Naive thymus-derived CD4-positive, alpha-beta T cell (primary cell): ENCODE measurements at places on chromosomes 16 and 17.

DNA sequence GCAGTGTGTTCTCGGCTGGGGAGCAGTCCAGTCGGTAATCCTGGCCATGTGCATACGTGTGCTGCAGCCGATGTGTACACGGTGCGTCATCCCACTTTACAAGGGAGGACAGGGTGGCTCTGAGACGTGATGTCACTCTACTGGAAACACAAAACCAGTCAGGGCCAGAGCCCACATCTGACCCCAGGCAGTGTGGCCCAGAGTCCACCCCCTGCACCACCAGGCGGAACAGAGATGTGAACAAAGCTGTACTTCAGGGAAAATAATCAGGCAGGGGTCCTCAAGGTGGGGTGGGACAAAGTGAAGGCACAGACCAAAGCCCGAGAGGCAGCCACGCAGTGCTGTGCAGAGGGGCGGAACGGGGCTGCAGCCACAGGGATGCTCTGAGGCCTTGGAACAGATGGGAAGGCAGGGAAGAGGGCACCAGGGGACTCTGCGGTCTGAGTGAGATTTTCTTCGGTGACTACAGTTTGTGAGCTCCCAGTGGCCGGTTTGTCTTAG is 181.5 kb downstream of the ZNF423 start:
- no peak for DNase-seq

- no peak for DNase-seq
These were observed at the start of gene TPSG1 for GRCh38 chr16:1225051-1225451. TSS of gene TPSG1 (minus strand) at chr16:1225268. CDS start at chr16:1225252, 16 bp downstream.

DNA sequence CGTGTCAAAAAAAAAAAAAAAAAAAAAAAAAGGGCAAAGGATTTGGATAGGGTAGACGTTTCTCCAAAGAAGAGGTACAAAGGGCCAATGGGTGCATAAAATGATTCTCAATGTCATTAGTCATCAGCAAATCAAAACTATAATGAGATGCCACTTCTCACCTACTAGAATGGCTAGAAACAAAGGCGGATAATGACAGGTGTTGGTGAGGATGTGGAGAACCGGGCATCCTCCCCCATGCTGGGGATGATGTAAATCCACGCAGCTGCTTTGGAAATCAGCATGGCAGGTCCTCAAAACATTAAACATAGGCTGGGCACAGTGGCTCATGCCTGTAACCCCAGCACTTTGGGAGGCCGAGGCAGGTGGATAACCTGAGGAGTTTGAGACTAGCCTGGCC is 9.4 kb downstream of the ITGAX start:
- no peak for DNase-seq

DNA sequence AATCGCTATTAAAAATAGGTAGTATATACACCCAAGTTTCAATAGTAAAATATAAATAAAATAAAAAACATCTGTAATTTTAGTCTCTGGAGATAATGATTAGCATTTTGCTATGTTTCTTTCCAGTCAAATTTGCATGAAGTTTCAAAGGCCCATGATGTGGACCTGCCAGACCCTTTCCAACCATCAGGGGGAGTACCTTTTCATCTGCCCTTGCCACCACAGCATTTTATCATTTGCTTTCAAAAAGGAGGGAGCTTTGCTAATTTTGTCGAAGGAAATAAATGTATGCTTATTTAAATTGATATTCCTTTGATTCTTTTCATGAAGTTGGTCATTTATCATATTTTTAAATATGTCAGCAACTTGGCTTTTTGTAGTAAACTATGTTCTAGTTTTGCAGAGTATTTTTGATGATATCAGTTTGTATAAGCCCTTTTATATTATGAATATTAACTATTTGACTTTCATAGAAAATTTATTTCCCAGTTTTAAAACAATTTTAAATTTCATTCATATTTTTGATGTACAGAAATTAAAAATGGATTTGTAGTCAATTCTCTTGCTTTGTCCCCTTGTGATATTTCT is 115.2 kb upstream of the NETO2 start:
- DNase-seq: no peak

GRCh38 chr17:79809530-79810129 is 12.8 kb upstream of the CBX8 start:
- DNase-seq: no peak

DNA sequence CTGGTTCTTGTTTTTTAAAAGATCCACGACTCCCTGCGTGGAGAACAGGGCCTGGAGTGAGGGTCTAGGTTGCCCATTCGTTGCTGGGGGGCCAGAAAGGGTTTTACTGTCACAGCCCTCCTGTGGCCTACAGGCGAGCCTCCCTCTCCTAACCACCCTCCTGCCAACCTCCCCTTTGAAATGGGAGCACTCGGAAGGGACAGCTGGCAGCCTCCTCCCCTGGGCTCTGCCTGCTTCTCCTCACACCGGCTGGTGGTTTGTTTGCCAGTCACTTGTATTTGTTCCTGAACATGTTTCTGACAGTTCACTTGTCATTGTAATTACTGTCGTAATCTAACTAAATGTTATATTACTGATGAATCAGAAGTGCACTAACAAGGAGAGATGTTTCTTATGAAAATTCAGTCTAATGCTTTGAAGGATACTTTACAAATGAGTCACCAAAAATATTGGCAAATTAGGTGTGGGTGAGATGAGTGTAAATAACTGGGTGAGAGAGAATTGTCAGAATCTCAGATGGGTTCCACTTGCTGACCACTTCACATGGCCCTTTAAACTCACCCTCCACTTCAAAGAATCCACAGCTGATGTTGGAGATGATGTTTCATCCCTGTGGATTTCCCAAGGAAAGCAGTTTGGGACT is 2.7 kb upstream of the SPPL2C start:
- no peak for DNase-seq

DNA sequence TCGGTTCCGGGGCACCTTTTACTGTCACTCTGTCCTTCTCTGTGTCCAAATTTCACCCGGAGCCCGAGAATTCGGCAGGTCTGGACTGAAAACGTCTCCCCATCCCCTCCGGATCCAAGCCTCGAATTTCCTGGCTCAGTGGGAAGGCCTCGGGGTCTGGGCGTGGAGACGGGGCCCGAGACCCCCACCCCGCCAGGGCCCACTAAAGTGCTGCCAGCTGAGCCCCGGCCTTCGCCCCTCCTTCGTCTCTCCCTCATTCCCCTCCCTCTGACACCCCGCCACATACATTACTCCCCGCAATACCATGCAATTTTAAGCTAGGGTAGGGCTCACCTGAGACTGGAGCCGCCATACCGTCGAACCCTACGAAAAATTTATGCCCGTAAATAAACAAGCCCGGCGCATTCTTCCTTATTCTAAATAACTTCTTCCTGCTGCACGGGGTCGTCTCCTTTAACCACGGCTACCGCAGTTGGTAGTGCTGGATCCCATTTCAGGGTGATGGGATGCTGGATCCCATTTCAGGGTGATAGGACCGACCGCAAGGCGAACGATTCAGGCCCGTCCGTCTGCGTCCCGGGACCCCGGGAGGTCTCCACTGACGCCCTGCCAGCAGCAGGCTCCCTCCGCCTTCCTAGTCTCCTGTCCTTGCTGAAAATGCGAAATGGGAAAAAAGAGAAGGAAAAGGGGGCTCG is 4.4 kb upstream of the OR1F1 start:
- no peak for DNase-seq

DNA sequence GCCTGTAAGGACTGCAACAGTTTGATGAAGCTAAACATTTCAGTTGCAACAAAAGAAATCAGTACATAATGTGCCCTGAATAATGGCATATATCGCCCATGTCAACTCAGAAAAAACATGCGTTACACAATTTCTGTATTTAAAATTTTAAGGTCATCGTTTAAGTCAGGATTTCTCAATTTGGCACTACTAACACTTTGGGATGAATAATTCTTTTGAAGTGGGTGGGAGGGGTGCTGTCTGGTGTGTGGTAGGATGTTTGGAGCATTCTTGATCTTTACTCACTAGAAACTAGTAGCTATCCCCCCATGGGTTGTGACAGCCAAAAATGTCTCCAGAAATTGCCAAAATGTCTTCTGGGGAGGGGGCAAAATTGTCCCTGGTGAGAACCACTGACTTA is 50.7 kb upstream of the CNTNAP4 start:
- no peak for DNase-seq

- DNase-seq: no peak
These were observed 188.0 kb upstream of the TNRC6C start for GRCh38 chr17:77770331-77771105.

- peak; percentile 47 for DNase-seq
These were observed 685 bp downstream of the FASN start for GRCh38 chr17:82097184-82097918.

DNA sequence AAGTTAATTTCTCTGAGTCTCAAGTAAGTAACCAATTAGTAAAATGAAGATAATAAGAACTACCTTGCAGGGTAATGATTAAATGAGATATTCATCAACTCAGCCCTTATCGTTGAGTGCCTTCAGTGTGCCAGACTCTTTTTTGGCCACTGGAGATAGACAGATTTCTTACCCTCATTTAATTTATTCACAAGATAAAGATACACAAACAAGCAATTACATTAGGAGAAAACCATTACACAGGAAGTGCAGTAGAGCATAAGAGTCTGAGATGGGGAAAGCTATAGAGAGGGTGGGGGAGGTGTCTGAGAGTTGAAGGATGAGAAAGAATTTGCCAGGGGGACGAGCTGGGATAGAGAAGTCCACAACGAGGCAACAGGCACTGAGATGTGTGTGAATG is 72.5 kb upstream of the BCAR1 start:
- DNase-seq: no peak

DNA sequence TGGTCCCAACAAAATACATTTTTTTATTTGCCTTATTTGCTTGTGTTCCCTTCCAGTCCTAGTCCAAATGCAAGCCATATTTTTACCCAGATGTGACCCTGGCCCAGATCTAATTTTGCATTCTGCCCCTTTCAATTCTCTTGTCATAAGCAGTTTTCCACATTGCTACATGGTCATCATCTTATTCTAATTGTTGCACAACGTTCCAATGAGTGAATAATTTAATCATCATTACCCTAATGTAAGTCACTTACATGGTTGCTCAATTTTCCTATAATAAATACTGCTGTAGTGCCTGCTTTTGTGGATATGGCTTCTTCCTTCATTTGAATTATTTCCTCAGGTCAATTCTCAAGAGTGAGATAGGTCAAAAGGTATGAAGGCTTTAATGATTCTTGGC is 12.8 kb downstream of the RSAD1 start:
- DNase-seq: no peak

DNA sequence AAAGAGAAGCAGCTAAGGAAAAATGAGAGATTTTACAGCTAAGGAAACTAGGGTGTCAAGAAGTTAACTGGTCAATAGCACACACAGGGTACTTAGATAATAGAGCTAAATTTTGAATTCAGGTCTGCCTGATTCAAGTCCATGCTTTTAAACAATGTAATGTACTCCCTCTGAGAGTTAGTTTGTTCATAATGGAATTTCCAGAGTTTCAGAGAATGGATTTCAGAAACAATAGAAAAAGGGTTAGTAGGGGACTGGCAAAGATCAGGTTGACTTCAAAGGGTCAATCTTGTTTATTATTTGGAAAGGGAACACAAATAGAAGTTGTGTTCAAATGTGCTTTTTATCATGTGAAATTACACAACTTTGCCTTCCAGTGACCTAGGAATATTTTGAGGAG is 17.9 kb downstream of the NSRP1 start:
- no peak for DNase-seq

DNA sequence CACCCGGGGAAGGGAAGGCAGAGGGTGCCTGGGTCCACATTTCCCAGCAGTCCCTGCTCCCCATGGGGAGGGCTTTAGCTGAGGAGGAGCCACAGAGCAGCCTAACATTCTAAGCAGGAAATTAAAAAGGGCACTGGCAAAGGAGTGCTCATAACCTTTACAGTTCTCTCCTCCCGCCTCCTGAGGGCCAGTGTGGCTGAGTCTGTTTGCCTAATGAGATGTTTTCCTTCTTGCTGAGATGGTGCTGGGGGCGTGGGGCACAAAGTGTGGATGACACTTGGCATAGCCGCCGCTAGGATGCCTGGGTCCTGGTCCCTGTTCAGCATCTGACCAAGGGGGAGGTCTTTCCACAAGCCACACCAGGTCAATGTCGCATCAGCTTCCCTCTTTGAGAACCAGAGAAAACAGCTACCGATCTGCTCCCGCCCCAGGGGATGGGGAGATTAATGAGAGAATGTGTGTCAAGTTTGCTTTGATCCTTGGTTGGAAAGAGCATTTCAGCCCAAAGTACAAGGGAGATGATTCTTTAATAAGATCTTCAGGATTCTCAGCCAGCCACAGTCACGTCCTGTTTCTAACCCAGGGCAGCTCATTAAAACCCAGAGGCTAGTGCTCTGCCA is 5.8 kb downstream of the KIF18B start:
- DNase-seq: no peak

- DNase-seq: no peak
These were observed 146.1 kb downstream of the GAS7 start for GRCh38 chr17:10052106-10052813.

GRCh38 chr17:68011199-68011665 is 15.0 kb upstream of the C17orf58 start:
- DNase-seq: peak; percentile 28

DNA sequence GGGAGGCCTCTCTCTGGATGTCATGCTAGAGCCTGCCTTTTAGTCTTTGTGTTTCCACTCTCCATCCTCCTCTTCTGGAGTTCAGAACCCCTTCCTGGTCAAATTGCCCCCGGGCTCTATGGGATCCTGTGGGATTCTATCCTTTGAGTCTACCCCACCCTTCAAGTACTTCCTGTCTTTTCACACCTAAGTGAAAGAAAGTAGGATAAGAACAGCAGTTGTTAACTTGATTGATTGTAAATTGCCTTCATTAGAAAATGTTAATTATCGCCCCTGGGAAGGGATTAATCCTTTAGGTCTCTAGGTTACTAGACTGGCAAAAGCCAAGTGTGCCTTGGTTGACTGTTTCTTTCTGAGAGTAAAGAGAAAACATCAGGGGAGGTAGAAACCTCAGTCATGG is 30.1 kb downstream of the PRKCB start:
- DNase-seq: no peak

GRCh38 chr17:68686108-68686988 is 85.2 kb upstream of the FAM20A start:
- no peak for DNase-seq

GRCh38 chr17:68085771-68086381 is 50.3 kb downstream of the KPNA2 start:
- DNase-seq: peak; percentile 14

GRCh38 chr16:78100112-78100467 is 636 bp downstream of the WWOX start:
- DNase-seq: no peak

- no peak for DNase-seq
These were observed 29.4 kb downstream of the HLF start for GRCh38 chr17:55294042-55294751.

DNA sequence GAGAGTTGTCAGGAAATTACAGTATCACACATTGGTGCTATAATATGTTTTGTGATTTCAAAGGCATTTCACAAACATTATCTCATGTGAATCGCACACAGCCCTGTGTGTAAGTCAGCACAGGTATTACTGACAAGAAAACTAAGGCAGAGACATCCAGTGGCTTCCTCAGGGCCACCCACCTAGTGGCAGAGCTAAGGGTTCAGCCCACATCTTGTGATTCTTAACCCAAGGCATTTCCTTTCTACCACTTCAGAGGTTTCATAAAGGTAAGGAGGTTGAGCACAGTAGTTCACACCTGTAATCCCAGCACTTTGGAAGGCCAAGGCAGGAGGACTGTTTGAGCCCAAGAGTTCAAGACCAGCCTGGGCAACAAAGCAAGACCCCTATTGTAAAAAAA is 58.2 kb downstream of the STX8 start:
- DNase-seq: peak; percentile 32
